ENCODE measurements at places on chromosomes 11 and 22. TPM values are rescaled to one million over a fixed set of nuclear protein-coding genes. Genes with fewer than 3 reads are reported as not detected.

- peaks cover 4% of the 10 kb centered on the region for H3K4me1 ChIP-seq
- no peaks in the 10 kb centered on the region for H3K36me3 ChIP-seq
Observed at GRCh38 chr22:21633481-21633880, 921 bp downstream of the CCDC116 start.

GRCh38 chr11:10376061-10376460 is 71.2 kb downstream of the ADM start:
- H3K27me3 ChIP-seq, result no peaks in the 10 kb centered on the region
- no peak for DNase-seq
- H3K36me3 ChIP-seq, result no peaks in the 10 kb centered on the region
- no peak overlapping the region for H3K4me3 ChIP-seq
- no peak overlapping the region for H3K27ac ChIP-seq
- H3K4me1 ChIP-seq, result no peaks in the 10 kb centered on the region

- H3K27ac ChIP-seq, result peak overlapping the region; percentile 91
- no peak for DNase-seq
- peaks cover 46% of the 10 kb centered on the region for H3K36me3 ChIP-seq
- H3K27me3 ChIP-seq, result no peaks in the 10 kb centered on the region
- H3K4me1 ChIP-seq, result peaks cover 49% of the 10 kb centered on the region
- H3K4me3 ChIP-seq, result no peak overlapping the region
Observed at GRCh38 chr11:128467610-128468041, 119.7 kb downstream of the ETS1 start.

GRCh38 chr11:109267293-109268095 is 154.5 kb upstream of the C11orf87 start:
- no peaks in the 10 kb centered on the region for H3K27me3 ChIP-seq
- no peak overlapping the region for H3K4me3 ChIP-seq
- H3K4me1 ChIP-seq, result no peaks in the 10 kb centered on the region
- H3K36me3 ChIP-seq, result no peaks in the 10 kb centered on the region
- H3K27ac ChIP-seq, result no peak overlapping the region

DNA sequence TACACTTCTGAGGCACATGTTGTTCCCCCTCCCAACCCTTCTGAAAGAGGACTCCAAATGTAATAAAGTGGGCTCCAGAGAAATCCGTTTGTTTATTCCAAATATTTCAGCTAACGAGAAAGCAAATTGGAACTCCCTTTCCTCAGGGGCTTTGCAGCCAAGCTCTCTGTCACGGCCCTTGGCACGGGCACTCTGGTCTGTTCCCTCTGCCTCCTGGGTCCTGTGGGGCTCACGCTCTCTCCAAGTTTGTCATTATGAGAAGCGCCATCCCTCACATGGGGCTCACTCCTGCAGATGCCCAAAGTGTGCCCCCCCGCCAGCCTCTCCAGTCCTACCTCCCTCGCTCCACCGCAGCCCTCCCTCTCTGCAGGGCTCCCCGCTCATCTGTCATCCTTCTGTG is 125.4 kb upstream of the POU2AF2 start:
- no peaks in the 10 kb centered on the region for H3K27me3 ChIP-seq
- no peak overlapping the region for H3K27ac ChIP-seq
- no peak overlapping the region for H3K4me3 ChIP-seq
- H3K36me3 ChIP-seq, result no peaks in the 10 kb centered on the region

- H3K27me3 ChIP-seq, result no peaks in the 10 kb centered on the region
- no peak overlapping the region for H3K4me3 ChIP-seq
- DNase-seq, result no peak
- H3K4me1 ChIP-seq, result no peaks in the 10 kb centered on the region
- H3K36me3 ChIP-seq, result no peaks in the 10 kb centered on the region
Observed at GRCh38 chr11:131871006-131871405, 500.6 kb downstream of the NTM start.

- no peak for DNase-seq
- H3K27ac ChIP-seq, result no peak overlapping the region
- H3K4me3 ChIP-seq, result no peak overlapping the region
- H3K36me3 ChIP-seq, result no peaks in the 10 kb centered on the region
Observed at GRCh38 chr11:117691516-117691915, 105.5 kb downstream of the DSCAML1 start.

DNA sequence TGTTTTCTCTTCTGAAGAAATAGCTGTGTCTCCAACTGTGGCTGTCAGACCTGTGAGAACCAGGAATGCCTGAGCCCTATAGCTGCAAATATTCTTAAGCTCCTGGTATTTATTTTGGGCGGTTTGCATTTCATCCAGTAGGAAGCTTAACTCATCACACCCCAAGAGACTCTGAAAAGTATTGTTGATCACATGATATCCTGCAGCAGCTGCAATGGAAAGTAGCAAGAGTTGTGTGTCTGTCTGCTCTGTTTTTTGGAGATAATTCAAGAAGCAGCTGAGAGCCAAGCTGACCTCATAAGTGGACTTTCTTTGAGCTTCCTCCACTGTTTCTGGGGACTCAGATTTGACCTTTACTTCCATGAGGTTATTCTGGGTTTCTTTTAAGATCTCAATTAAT is 36.4 kb upstream of the MRPL17 start:
- no peak for DNase-seq
- no peak overlapping the region for H3K4me3 ChIP-seq
- H3K4me1 ChIP-seq, result no peaks in the 10 kb centered on the region
- no peak overlapping the region for H3K27ac ChIP-seq
- peaks cover 2% of the 10 kb centered on the region for H3K36me3 ChIP-seq
- H3K27me3 ChIP-seq, result no peaks in the 10 kb centered on the region

- no peak overlapping the region for H3K4me3 ChIP-seq
- no peaks in the 10 kb centered on the region for H3K4me1 ChIP-seq
- no peak overlapping the region for H3K27ac ChIP-seq
- no peaks in the 10 kb centered on the region for H3K27me3 ChIP-seq
- DNase-seq, result no peak
Observed at GRCh38 chr22:47575291-47575690, 812.8 kb downstream of the TBC1D22A start.

DNA sequence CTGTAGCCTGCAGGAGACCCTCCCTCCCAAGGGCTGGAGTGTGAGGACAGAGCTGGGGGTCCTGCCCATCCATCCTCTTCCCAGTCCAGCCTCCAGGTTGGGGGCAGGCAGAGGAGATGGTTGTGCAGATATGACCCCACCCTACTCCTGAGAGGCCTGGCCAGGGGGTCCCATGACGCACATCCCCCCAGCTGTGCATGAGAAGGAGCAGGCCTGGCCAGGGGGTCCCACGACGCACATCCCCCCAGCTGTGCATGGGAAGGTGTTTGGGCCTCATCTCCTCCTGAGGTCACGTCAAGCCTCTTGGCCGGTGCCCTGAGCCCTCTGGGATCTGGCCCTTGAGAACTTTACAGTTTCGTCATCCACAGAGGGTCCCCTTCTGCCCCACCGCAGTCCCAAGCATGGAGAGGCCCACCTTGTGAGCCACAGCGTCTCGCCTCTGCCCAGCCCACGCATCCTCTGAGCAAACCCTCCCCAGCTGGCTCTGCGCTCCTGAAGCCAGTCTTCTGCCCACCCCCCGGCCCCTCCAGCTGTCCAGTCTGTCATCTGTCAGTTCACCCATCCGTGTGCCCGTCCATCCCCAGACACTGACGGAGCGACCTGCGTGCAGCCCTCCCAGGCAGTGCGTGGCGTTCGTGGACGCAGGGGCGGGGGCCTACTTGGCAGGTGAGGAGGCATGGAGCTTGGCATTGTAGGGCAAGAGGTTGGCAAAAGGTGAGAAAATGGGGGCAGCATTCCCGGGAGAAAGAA is 2.3 kb downstream of the ANO9 start:
- H3K4me3 ChIP-seq, result no peak overlapping the region
- H3K27ac ChIP-seq, result no peak overlapping the region
- H3K27me3 ChIP-seq, result no peaks in the 10 kb centered on the region
- DNase-seq, result no peak

GRCh38 chr22:37663521-37664140 is 5.1 kb downstream of the PDXP start:
- H3K4me1 ChIP-seq, result peaks cover 12% of the 10 kb centered on the region
- H3K27me3 ChIP-seq, result no peaks in the 10 kb centered on the region
- DNase-seq, result no peak
- peak overlapping the region; percentile 12 for H3K4me3 ChIP-seq

GRCh38 chr11:77672264-77672663 is 34.7 kb upstream of the CLNS1A start:
- no peaks in the 10 kb centered on the region for H3K4me1 ChIP-seq
- H3K36me3 ChIP-seq, result peaks cover 3% of the 10 kb centered on the region
- no peaks in the 10 kb centered on the region for H3K27me3 ChIP-seq

DNA sequence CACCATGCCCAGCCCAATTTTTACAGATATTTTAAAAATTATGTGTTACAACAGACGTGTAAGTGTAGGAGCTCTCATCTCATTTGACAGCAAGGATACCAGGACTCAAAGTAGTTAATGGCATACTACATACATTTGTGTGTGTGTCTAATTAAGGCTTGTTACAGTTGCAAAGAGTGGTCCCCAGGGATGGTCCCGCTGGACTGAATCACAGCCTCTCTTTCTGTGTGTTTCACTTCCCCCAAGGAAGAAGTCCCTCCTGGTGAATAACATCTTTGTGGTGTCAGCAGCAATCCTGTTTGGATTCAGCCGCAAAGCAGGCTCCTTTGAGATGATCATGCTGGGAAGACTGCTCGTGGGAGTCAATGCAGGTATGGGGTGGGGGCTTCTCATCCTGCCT is 17.2 kb downstream of the SLC2A11 start:
- no peaks in the 10 kb centered on the region for H3K36me3 ChIP-seq
- H3K4me1 ChIP-seq, result no peaks in the 10 kb centered on the region
- DNase-seq, result no peak
- H3K4me3 ChIP-seq, result no peak overlapping the region
- H3K27ac ChIP-seq, result no peak overlapping the region

- H3K4me1 ChIP-seq, result no peaks in the 10 kb centered on the region
- no peaks in the 10 kb centered on the region for H3K36me3 ChIP-seq
- no peaks in the 10 kb centered on the region for H3K27me3 ChIP-seq
- H3K4me3 ChIP-seq, result no peak overlapping the region
- H3K27ac ChIP-seq, result no peak overlapping the region
Observed at GRCh38 chr22:39718206-39718605, 147.7 kb downstream of the CACNA1I start.

DNA sequence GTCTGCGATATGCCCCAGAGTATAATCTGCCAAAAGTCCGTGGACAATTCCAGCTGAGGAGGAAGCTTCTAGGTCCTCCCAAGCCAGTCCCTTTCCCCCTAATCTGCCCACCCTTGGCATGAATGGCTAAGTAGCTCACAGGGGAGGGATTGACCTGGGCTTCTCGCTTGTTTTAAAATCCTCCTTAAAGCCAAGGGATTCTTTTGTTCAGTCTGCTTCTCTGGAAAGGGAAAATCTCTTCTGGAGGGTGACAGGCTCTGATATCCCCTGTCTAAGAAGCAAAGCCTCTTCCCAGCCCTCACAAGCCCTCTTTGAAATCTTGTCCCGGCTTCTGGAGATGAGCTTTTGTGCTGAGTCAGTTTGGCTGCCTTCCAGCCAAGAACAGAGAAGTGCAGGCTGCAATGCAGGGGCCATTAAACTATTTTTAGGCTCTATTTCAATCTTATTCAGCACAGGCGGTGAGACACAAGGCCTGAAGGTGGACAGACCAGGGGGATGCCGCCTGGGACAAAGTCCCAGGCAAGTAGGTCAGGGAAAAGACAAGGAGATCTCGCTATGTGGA is 23.9 kb downstream of the NEFH start:
- no peak overlapping the region for H3K27ac ChIP-seq
- no peaks in the 10 kb centered on the region for H3K4me1 ChIP-seq
- H3K27me3 ChIP-seq, result no peaks in the 10 kb centered on the region
- H3K4me3 ChIP-seq, result no peak overlapping the region
- H3K36me3 ChIP-seq, result peaks cover 13% of the 10 kb centered on the region

DNA sequence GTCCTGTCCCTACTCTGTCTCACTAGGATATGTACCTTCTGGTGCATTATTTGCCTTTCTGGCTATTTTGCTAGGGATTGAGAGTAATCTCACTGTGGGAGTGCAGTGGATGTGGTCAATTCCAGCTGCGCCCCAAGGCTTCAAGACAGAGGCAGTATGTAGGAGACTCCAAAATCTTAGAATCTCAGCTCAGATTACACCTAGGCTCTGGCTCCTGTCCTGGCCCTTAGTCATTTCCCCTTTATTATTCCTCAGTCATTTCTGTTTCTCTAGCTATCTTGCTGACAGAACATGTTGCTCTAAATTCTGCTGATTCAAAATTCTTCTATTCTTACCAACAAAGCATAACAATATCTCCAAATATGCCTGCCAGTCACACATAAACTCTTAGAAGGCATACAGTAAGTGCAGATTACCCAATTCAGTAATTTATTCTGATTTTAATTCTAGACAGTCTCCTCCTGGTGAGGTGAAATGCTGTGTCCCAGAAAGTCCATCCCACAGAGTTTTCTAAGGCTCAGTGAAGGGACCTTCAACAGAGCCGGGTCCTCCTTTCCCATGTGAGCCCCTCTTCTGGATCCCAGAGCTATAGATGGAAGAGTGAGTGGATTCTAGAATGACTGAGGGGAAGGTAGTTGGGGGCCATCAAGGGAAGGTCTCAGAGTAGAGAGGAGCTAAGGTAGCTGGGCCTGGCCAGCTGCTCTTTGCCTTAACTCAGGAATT is 24.3 kb upstream of the GLYATL1 start:
- H3K36me3 ChIP-seq, result no peaks in the 10 kb centered on the region
- no peak overlapping the region for H3K4me3 ChIP-seq
- no peaks in the 10 kb centered on the region for H3K27me3 ChIP-seq
- no peak overlapping the region for H3K27ac ChIP-seq

The MMP27 gene
- total RNA-seq, result not detected

The C11orf97 gene
- total RNA-seq, result not detected

The VPS11 gene
- 25.9 TPM for total RNA-seq

The LRRC74B gene
- not detected for total RNA-seq

The REXO2 gene
- 5.1 TPM for total RNA-seq

The NPAS4 gene
- total RNA-seq, result not detected
